ENCODE measurements at places on chromosomes 13 and 19.
A peak's percentile ranks its signal among the peaks of the same experiment; 100 is the strongest.

DNA sequence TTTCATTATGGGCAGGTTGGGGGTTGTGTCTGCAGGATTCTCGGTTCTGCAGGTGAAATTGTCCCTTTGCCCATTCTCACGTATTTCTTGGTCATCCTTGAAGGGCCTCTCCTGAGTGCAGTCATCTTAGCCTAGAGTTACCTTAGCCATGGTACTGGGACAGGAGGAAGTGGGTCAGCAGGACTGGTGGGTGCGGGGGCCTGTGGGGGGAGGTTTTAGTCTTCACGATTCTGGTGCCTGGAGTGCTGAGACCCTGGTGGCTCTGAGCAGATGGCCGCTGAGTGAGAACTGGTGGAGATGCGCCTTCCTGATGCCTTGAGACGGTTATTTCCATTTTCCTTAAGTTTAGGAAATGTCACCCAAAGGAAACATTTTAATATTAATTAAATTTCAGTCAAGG lies 11.8 kb downstream of the COL4A2 start:
- peak; percentile 6 for DNase-seq

GRCh38 chr13:72255908-72256307 lies 388.9 kb upstream of the DACH1 start:
- DNase-seq: no peak

- DNase-seq: no peak
These were observed 27.6 kb downstream of the DNAJC3 start for GRCh38 chr13:95704510-95704909.

DNA sequence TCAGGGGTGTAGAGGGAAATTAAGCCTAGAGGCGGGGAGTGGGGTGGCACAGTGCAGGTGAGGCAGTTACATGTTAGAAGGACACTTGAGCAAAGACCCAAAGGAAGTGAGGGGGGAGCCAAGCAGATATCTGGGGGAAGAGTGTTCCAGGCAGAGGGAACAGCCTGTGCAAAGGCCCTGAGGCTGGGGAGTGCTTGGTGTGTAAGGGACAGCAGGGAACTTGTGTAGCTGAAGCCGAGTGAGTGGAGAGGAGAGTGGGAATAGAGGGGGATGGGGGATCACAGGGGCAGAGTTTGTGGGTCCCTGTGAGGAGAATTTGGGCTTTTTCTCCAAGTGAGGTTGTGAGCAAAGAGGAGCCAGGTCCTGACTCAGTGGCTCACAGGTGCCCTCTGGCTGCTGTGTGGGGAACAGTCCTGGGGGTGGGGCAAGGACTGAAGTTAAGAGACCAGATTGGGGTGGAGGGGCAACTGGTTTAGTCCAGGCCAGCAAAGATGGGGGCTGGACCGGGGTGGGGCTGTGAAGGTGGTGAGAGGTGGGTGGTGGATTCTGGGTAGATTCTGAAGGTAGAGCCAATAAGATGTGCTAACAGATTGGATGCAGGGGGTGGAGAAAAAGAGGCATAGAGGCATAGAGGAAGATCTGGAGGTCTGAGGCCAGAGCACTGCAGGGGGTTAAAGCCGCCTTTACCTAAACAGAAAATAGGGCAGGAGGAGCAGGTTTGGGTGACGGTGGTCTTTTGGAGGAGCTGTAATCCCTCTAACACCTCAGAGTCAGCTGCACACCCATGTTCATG lies 75.3 kb downstream of the CACNA1A start:
- DNase-seq: peak; percentile 20

DNA sequence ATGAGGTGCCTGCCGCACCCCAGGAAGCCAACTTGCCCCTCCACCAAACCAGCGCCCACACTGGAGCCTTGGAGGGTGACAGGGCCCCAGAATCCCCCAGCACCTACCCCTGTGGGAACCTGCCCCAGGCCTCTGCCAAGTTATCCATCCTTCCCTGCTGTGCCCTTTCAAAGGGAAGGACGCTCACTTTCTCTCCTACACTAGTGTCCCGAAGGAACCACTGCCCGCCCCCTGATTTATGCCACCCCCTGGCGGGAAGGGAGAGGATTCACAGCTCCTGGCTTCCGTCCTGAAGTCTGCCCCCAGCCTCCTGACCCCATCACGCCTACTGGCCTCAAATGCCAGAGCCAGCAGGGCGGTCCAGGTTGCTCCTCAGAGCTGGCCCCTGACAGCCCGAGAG lies 1.4 kb downstream of the EVI5L start:
- DNase-seq: peak; percentile 45

GRCh38 chr19:35249848-35250711 lies 1.3 kb downstream of the LSR start:
- DNase-seq: no peak

DNA sequence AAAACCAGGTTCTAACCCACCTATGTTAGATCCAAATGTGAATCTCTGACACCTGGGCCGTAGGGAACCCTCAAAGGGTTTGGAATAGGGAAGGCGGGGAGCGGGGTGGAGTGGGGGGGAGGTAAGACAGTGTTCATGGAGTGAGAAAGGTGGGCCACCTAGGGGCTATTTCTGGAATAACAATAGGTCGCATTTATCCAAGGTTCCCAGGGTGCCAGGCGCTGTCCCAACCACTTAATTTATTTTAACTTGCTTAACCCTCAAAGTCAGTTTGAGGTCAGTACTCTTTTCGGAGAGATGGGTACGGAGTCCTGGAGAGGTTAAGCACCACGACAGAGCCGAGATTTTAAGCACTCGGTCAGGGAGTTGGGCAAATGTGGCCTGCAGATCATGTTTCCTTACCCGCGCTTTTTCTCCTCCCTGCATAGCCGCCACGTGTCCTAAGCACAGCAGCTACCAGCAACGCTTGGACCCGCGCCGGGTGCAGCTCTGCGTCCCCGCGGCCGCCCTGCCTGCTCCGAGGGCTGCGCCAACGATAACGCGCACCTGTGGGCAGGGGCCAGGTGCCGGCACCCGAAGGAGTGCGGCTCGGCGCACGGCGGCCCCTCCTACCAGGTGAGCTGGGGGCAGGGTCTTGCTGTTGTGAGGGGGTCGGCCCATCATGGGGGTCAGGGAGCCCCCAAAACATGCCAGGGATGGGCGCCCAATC lies 25.0 kb upstream of the FXYD3 start:
- DNase-seq: peak; percentile 55

DNA sequence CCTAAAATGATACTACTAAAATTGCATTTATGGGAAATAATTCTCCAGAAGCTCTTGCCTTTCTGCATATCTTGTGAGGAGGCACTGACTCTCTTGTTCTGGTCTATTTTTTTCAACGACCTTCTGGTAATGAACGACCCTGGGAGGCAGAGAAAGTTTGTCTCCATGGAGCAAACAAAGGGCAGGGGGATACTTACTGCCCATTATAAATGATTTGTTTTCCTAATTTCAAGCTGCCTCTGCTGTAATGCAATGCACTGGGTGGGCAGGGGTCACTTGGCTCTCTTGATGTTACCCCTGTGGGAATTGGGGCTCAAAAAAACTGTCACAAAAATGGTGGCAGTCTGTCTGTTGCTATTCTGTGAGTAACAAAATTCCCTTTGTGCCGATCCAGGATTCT lies 643.2 kb downstream of the LIG4 start:
- no peak for DNase-seq

- DNase-seq: no peak
These were observed 22.2 kb downstream of the PCID2 start for GRCh38 chr13:113186061-113186900.

DNA sequence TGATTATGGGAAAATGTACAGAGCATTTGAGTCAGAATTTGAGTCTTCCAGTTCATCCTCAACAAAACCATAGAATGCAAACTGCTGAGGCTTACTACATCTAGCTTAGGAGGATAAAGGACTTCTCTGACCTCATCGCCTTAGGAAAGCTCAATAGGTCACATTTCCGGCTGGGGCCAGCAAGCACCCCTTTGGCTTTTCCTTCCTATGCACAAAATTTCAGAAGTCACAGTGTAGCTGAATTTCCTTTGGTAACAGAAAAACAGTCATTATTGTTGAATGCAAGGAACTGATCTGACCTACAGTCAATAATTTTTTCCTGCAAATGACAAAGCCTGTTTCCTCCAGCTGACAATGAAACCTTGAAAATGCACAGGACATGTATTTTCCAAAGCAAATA lies 32.8 kb upstream of the LRCH1 start:
- peak; percentile 33 for DNase-seq

DNA sequence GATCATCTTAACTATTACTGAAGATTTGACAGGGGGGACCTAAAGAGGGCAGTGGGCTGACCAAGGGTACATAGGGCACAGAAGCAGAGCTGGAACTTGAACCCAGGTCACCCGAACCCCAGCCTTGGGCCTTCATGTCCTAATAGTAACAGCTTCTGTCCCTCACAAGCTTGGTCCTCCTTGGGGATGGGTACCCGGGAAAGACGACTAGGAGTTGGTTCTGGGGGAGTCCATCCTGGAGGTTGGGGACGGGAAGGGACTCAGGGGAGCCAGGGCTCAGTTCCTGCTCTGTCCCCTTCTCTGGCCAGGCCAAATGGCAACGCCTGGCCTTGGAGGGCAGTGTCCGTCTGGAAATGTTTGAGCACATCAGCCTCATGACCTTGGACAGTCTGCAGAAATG lies 39.6 kb upstream of the CYP4F8 start:
- no peak for DNase-seq

DNA sequence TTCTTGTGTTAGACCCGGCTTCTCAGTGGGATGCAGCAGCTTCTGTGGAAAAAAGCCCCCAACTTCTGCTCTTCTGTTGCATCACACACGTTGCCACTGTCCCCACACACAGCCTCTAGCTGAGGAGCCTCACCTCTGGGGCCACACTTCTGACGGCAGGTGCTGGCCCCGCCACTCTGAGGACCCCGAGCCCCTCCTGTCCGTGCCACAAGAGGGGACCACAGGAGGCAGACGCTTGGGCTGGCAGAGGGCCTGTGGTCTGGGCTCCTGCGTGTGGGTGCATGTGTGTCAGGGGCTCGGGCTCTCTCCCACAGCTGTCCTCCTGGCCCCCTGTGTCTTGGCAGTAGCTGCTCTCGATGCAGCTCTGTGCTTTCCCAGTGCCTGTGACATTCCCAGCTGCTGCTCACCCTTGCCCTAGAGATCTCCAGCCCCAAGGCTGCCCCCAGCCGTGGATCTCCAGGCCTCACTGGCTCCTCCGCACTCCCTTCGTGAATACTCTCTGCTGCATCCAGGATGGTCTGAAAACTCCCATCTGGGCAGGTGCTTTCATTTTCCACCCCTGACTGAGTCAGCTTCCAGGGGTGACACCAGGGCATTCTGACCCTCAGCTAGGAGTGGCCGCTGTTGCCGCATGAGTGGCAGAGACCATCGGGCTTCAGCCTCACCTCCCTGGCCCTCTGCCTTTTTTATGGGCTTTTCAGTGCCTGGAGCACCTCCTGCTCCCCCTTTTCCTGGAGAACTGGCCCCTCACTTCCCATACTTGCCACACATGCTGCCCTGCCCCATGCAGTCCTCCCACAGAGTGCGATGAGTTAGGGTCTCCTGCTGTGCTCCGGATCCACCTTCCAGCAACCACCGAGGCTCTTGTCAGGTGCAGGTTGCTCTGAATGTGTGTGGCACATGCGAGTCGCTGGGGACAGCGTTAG lies 13.7 kb downstream of the MAU2 start:
- peak; percentile 49 for DNase-seq

DNA sequence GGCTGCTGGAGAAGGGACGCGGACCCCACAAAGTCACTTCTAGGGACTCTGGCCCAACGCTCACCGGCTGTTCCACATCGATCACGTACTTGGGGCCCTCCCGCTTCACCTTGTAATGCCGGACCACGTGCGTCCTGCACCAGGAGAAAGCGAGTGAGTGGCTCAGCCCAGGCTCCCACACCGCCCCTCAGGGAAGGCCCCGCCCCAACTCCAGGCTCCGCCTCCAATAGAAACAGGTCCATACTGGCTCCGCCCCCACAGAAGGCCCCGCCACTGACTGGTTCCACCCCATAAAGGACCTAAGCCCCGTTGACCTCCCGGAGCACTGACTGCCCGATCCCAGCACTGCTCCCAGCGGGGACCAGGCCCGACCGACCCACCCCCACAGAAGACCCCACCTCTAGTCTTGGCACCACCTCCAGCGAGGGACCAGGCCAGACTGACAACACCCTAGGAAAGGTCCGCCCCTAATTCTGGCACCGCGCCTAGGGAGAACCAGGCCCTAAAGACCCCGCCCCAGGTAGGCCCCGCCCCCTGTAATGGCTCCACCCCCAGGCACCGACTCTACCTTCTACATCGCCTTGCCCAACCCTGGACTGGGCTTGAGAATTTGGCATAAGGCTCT lies 11.3 kb downstream of the STAP2 start:
- peak; percentile 77 for DNase-seq

GRCh38 chr13:112838038-112838841 lies 130.8 kb upstream of the MCF2L start:
- no peak for DNase-seq

GRCh38 chr13:108525827-108526226 lies 103.6 kb upstream of the MYO16 start:
- no peak for DNase-seq

DNA sequence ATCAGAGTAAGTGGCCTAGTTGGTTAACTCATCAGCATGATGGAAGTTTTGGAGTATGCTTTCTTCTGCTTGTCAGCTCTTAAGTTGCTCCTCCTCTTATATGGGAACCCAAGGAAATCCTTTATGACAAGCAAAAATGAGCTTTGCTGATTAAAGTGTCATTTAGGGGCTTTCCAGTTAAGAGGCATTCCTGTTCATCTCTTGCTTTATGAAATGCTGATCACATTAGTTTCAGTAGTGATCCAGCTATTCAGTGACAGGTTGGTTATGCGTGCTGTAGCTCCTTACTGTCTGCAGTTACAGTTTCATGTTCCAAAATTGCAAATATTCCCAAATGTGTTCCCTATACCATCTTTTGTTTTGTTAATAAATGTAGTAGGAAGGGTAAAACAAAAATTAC lies 146.6 kb downstream of the CDK8 start:
- DNase-seq: no peak

GRCh38 chr13:102800145-102801041 lies 1.5 kb downstream of the BIVM start:
- DNase-seq: peak; percentile 88
